Epithelial cell of alveolus of lung (primary cell): ENCODE measurements at places on chromosomes 6 and 20. TPM values are rescaled to one million over a fixed set of nuclear protein-coding genes. Genes with fewer than 3 reads are reported as not detected.

Gene DEFB115
- not detected in 2 replicates for total RNA-seq

Gene TFAP2C
- total RNA-seq = 0.13 TPM in 1 of 2 replicates, not detected in the other

Gene AIF1
- total RNA-seq = not detected in 2 replicates

Gene SLC35D3
- 0.08 TPM in 1 of 2 replicates, not detected in the other for total RNA-seq

Gene CDK19
- total RNA-seq = 8.3 and 16.6 TPM in 2 replicates
